Memory B cell (primary cell): ENCODE measurements at places on chromosomes 12 and 14.

GRCh38 chr12:106953352-106954250, 2.1 kb upstream of the TMEM263 start:
- H3K4me3 ChIP-seq: no peak overlapping the region
- DNase-seq: no peak
- H3K36me3 ChIP-seq: peaks cover 2% of the 10 kb centered on the region
- peaks cover 14% of the 10 kb centered on the region for H3K4me1 ChIP-seq

DNA sequence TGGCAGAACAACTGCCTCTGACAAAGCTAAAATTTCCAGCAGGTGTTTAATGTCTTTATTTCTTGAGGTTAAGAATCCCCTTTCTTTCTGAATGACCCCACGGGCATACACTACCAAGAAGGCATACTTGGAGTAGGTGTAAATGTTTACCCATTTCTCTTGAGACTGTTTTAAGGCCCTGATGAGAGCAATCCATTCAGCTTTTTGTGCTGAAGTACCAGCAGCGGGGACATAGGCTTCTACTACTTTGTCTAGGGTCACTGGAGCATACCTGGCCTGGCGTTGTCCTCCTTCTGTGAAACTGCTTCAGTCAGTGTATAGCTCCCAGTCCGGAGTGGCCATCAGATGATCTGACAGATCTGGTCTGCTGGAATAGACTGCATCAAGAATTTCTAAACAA, 22.7 kb downstream of the ANG start:
- no peak overlapping the region for H3K27ac ChIP-seq
- DNase-seq: no peak
- peaks cover 29% of the 10 kb centered on the region for H3K4me1 ChIP-seq
- H3K4me3 ChIP-seq: no peak overlapping the region

DNA sequence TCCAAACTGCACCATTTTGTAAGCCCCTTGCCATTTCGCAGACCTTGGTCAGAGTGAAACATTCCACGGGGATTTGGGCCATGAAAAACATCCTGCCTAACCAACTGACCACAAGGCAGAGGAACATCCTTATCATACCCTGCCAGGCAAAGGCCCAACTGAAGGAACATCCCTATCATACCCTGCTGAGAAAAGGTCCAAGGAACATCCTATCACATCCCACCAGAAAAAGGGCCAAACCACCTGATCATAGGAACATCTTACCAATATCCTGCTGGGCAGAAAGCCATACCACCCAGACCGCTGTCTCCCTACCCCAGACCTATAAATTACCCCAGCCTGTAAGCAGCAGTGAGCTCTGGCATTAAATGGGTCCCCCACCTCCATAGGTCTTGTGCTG, 19.4 kb upstream of the LRRC9 start:
- no peak overlapping the region for H3K27ac ChIP-seq
- peaks cover 2% of the 10 kb centered on the region for H3K27me3 ChIP-seq
- DNase-seq: no peak
- H3K4me1 ChIP-seq: no peaks in the 10 kb centered on the region

DNA sequence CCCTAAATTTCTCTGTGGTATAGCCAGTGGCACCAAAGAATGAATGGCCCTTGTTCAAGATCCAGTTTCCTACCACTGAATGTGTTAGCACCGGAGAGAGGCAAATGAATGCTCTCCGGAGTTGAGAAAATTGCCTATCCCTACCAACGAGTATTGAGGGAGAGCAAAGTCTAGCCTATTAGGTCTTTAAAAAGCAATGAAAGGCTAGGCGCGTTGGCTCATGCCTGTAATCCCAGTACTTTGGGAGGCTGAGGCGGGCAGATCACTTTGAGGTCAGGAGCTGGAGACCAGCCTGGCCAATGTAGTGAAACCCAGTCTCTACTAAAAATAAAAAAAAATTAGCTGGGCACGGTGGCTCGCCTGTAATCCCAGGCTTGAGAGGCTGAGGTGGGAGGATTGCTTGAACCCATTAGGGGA, 898 bp upstream of the RAB15 start:
- H3K27ac ChIP-seq: no peak overlapping the region
- no peaks in the 10 kb centered on the region for H3K36me3 ChIP-seq
- H3K27me3 ChIP-seq: peaks cover 13% of the 10 kb centered on the region
- H3K4me3 ChIP-seq: peak overlapping the region; percentile 86

- no peaks in the 10 kb centered on the region for H3K4me1 ChIP-seq
- no peak overlapping the region for H3K4me3 ChIP-seq
- no peak for DNase-seq
- H3K36me3 ChIP-seq: no peaks in the 10 kb centered on the region
These were observed 13.4 kb upstream of the PPP1R1A start for GRCh38 chr12:54601841-54602240.

DNA sequence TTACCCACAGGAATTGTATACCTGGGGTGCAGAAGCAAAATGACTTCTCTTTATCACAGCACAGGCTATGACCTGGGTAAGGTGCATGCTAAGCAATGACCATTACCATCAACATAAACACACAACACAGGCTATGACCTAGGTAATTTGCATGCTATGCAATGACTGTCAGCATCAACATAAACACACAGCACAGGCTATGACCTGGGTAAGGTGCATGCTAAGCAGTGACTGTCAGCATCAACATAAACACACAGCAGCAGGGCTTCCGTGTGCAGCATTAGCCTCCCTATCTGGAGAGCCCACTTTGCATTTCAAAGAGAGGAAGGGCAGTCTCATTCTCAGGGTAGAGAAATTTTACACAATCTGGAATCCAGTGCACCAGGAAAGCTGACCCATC, 583.0 kb downstream of the TMEM121 start:
- no peaks in the 10 kb centered on the region for H3K4me1 ChIP-seq
- H3K36me3 ChIP-seq: no peaks in the 10 kb centered on the region
- H3K27me3 ChIP-seq: peaks cover 1% of the 10 kb centered on the region
- no peak overlapping the region for H3K4me3 ChIP-seq

- no peaks in the 10 kb centered on the region for H3K27me3 ChIP-seq
- H3K4me1 ChIP-seq: peaks cover 19% of the 10 kb centered on the region
- DNase-seq: no peak
- no peak overlapping the region for H3K27ac ChIP-seq
- peaks cover 8% of the 10 kb centered on the region for H3K36me3 ChIP-seq
These were observed 164.9 kb upstream of the SLC38A2 start for GRCh38 chr12:46537387-46537955.

DNA sequence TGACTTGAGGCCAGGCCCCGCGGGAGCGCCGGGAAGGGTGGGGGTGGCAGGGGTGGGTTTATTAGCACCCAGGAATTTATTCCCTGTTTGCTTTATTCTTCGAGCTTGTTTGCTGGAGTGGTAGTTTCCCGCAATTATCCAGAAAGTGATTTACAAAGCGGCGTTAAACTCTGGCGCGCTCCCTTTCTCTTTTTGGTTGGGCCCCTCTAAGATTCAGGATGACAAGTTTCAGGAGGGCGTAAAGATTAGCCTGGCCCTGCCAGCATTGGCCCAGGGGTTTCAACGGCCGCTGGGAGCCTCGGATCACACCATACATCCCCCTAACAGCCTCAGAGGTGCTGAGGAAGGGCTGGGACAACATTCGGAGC, 444 bp upstream of the NKX2-8 start:
- no peak for DNase-seq
- no peak overlapping the region for H3K4me3 ChIP-seq
- H3K27me3 ChIP-seq: peaks cover 14% of the 10 kb centered on the region
- peaks cover 2% of the 10 kb centered on the region for H3K36me3 ChIP-seq

DNA sequence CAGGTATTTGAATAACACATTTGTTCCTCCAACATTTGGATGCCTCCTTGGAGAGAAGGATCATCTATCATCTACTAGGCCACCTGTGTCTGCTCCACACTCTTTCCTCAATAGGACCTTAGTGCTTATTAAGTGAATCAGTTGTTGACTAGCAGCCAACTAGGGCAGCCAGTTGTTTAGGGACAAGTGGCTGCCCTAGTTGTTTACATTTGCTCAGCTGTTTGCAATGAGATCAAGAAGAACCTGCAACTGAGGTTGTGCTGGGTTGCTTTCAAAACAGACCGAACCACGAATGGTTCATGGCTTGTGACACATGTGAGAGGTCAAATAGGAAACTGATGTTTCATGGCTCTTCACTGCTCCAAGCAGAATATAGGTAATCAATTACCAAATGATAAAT, 53.8 kb downstream of the TMCC3 start:
- H3K27ac ChIP-seq: no peak overlapping the region
- H3K4me3 ChIP-seq: no peak overlapping the region
- no peak for DNase-seq
- H3K36me3 ChIP-seq: peaks cover 6% of the 10 kb centered on the region

DNA sequence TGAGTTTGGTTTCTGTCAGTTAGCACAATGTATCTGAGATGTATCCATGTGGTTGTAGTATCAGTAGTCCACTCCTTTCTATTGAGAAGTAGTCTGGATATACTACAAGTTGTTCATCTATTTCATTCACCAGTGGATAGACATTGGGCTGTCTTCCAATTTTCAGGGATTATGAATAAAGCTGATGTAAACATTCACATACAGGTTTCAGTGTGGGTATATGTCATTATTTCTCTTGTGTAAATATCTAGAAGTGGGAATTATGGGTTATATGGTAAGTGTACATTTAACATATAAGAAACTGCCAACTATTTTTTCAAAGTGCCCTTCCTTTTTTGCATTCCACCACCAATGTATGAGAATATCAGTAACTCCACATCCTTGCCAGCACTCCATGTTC, 35.9 kb downstream of the PHLDA1 start:
- no peaks in the 10 kb centered on the region for H3K4me1 ChIP-seq
- DNase-seq: no peak
- H3K27ac ChIP-seq: no peak overlapping the region
- H3K36me3 ChIP-seq: no peaks in the 10 kb centered on the region
- H3K4me3 ChIP-seq: no peak overlapping the region
- peaks cover 8% of the 10 kb centered on the region for H3K27me3 ChIP-seq

- H3K27me3 ChIP-seq: no peaks in the 10 kb centered on the region
- DNase-seq: no peak
- peaks cover 8% of the 10 kb centered on the region for H3K36me3 ChIP-seq
- H3K4me3 ChIP-seq: no peak overlapping the region
- peaks cover 15% of the 10 kb centered on the region for H3K4me1 ChIP-seq
- H3K27ac ChIP-seq: no peak overlapping the region
These were observed 5.5 kb downstream of the CSRNP2 start for GRCh38 chr12:51077930-51078329.

DNA sequence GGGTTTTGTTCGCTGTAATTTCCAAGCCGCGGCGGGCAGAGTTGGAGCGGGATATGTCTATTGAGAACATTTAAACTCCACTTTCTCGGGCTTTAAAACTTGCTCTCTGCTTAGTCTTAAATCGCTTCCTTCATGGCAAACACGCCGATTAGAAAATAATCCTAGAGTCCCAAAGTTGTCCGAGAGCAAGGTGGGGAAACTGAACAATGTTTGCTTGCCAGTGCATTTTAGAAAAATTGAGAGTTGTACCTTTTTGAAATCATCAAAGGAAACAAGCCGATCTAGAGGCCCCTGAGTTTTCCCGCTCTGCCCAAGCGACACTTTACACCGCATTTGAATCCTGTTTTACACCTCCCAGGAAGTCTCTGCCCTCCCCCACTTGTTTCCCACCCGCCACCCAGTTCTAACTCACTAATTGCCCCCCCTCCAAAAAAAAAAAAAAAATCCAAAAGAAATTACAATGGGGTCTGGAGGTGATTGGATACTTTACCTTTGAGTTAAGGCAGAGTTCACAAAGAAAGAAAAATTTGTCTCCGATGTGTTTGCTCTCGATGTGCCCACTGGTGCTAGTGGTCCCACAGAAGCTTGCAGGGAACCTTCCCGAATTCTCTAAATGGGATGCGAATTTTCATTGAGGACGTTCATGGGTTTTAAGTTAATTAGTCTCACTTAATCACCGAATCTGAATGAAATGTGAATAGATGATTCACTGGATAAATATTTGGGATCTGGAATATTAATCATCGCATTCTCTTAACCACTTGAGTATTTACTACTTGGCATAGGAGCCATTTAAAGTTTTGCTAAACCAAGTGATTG, 2.3 kb downstream of the HMGA2 start:
- no peak for DNase-seq
- no peaks in the 10 kb centered on the region for H3K36me3 ChIP-seq
- H3K4me1 ChIP-seq: peaks cover 10% of the 10 kb centered on the region
- H3K4me3 ChIP-seq: peak overlapping the region; percentile 17
- H3K27ac ChIP-seq: no peak overlapping the region
- H3K27me3 ChIP-seq: peaks cover 25% of the 10 kb centered on the region

DNA sequence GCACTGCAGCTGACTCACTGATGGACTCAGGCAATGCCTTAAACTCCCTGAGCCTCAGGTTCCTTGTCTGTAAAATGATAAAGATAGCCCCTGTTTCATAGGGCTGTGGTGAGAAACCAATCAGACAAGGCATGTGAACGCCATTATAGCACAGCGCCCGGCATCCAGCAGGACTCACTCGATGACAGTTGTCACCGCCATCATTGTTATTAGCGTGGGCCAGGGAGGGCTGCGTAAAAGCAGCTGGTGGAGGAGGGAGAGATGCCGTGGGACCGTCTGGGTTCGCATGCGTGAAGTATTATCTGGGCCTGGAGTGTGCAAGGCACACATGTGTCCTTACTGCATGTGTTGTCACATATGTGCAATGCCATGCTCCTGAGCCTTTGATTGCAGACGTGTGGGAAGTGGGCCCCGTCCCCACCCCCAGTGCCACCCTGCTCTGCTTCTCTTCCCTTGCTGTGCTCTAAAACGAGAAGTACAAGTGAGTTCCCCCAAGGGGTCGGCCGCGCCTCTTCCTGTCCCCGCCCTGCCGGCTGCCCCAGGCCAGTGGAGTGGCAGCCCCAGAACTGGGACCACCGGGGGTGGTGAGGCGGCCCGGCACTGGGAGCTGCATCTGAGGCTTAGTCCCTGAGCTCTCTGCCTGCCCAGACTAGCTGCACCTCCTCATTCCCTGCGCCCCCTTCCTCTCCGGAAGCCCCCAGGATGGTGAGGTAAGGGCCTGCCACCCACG, at the start of gene PTPN6:
Gene PTPN6, plus strand, starts transcription at position 546 of the 730 bp plus-strand sequence. Its CDS starts 157 bp downstream, at position 703.
- peaks cover 63% of the 10 kb centered on the region for H3K4me1 ChIP-seq
- H3K27me3 ChIP-seq: no peaks in the 10 kb centered on the region
- H3K27ac ChIP-seq: peak within 1 kb of the TSS; percentile 94
- H3K4me3 ChIP-seq: peak within 1 kb of the TSS; percentile 99

DNA sequence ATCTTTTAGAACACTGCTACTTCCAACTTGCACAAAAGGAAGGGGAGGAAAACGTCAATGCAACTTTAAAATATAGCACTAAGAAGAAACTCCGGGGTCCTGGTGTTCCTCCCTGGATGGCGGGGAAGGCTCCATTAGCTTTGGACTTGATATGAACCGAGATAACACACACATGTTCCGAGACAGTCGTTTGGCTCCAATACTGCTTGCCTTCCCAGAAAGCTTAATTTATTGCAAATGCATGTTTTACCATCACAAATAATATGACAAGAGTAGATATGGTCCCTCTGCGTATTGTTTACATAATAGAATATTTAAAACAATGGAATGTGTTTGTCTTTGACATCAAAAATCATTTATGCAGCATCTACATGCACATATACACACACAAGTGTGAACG, 87.6 kb upstream of the CLMN start:
- H3K36me3 ChIP-seq: peaks cover 14% of the 10 kb centered on the region
- no peak overlapping the region for H3K27ac ChIP-seq
- H3K27me3 ChIP-seq: no peaks in the 10 kb centered on the region
- no peak for DNase-seq
- peaks cover 7% of the 10 kb centered on the region for H3K4me1 ChIP-seq

GRCh38 chr12:57126561-57126960, 1.7 kb upstream of the LRP1 start:
- H3K4me1 ChIP-seq: peaks cover 8% of the 10 kb centered on the region
- no peak for DNase-seq
- H3K4me3 ChIP-seq: peak overlapping the region; percentile 48
- no peak overlapping the region for H3K27ac ChIP-seq
- peaks cover 2% of the 10 kb centered on the region for H3K27me3 ChIP-seq
